ENCODE measurements at places on chromosomes 6 and 20. TPM values are rescaled to one million over a fixed set of nuclear protein-coding genes. Genes with fewer than 3 reads are reported as not detected.
A peak's percentile ranks its signal among the peaks of the same experiment; 100 is the strongest.

DNA sequence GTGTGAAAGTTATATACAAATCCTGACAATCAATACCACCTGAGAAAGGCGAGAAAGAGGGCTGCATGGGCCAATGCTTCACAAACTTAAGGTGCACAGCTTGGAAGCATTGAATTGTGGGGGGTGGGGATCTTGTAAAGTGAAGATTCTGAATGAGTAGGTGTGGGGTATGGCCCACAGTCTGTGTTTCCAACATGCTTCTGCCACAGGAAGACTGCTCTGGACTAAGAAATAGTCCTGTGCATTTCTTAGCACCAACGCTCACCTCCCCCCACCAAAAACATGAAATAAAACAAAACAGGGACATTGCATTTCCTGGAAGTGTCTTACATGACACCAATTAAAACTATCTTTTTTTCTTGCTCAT lies 21.9 kb upstream of the TRAM2 start:
- no peak for DNase-seq

GRCh38 chr6:76381612-76382011 lies 309.1 kb upstream of the IMPG1 start:
- DNase-seq: no peak

The CYP24A1 gene
- total RNA-seq: 0.98 TPM

GRCh38 chr6:128495536-128496333 lies 24.7 kb downstream of the PTPRK start:
- no peak for DNase-seq

GRCh38 chr20:56843386-56843785 lies 214.3 kb downstream of the TFAP2C start:
- no peak for DNase-seq

- no peak for DNase-seq
Measured at GRCh38 chr6:10736731-10737130, 10.9 kb upstream of the TMEM14B start.

The LPIN3 gene
- total RNA-seq: 3.4 TPM

GRCh38 chr20:59725476-59726280 lies 121.3 kb downstream of the PHACTR3 start:
- DNase-seq: no peak

DNA sequence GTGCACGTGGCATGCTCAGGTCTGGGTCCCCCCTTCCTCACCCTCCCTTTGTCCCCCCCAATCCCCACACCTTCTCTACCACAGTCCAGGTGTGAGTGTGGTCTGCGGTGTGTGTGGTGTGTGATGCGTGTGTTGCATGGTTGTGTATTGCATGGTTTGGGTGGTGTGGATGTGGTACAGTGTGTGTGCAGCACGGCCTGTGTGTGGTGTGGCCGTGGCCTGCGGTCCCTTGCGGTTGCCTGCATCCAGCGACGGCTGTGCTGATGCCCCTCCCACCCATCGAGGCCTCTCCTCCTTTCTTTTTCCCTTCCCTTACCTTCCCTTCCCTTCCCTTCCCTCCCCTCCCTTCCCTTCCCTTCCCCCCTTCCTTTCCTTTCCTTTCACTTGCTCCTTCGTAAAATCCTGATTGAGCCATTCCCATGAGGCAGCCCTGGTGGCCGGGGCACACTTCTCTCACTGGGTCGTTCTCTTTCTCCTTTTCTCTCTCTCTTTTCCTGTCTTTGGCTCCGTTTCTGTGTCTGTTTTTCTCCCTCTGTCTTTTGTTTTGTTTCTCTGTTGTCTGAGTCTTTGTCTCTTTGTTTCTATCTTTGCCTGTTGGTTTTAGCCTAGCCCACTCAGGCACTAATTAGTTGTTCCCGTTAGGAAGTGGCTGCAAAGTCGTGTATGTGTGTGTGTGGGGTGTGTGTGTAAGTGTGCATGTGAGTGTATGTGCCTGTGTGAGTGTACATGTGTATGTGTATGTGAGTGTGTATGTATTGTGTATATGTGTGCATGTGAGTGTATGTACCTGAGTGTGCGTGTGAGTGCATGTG lies 65.7 kb downstream of the SRC start:
- no peak for DNase-seq

GRCh38 chr6:37324131-37325033 lies 29.4 kb upstream of the RNF8 start:
- DNase-seq: peak; percentile 53

GRCh38 chr20:58956078-58956477 lies 25.0 kb upstream of the NELFCD start:
- no peak for DNase-seq

The ENPP5 gene
- total RNA-seq: 5.3 TPM

GRCh38 chr6:70188202-70188601 lies 114.7 kb downstream of the COL9A1 start:
- DNase-seq: no peak

The RALY gene
- 36.5 TPM for total RNA-seq

- DNase-seq: peak; percentile 31
Measured at GRCh38 chr20:3572151-3572550, 91.0 kb downstream of the GFRA4 start.

- DNase-seq: no peak
Measured at GRCh38 chr6:1039191-1039590, 272.7 kb upstream of the FOXQ1 start.

GRCh38 chr6:106339334-106340029 lies 13.9 kb upstream of the ATG5 start:
- peak; percentile 76 for DNase-seq

GRCh38 chr6:41984623-41985022 lies 43.0 kb upstream of the CCND3 start:
- no peak for DNase-seq

- DNase-seq: no peak
Measured at GRCh38 chr20:63773571-63774241, 34.1 kb downstream of the SLC2A4RG start.

GRCh38 chr6:85824329-85824728 lies 181.6 kb upstream of the SYNCRIP start:
- DNase-seq: no peak

The OXT gene
- total RNA-seq: not detected

- peak; percentile 44 for DNase-seq
Measured at GRCh38 chr6:10510592-10511367, 10.4 kb upstream of the GCNT2 start.

DNA sequence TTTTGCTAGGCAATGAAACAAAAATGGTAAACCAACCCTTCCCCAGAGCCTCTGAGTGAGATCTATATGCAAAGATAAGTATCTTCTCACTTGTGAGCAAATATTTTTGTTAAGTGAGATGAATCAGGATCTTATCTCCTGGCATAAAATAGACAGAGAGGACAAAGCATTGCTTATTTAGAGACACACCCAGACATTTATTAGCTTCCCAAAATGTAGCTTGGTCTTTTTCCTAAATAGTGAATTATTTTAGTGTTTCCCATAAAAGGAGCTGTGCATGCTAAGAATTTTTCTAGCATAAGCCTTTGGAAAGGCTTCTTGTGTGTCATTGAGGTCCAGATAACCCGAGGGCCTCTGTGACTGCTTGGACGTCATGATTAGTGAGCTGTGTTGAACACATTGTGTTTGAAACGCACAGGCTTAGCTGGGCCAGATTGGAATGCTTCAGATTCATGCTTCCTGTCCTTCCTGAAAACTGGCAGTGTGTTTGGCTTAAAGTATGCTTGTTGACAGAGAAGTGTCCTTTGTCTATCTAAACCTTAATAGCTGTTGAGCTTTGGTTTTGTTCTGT lies 16.5 kb downstream of the MTHFD1L start:
- DNase-seq: peak; percentile 100

The SLC17A9 gene
- 0.41 TPM for total RNA-seq

- DNase-seq: no peak
Measured at GRCh38 chr6:125981571-125982185, 4.7 kb upstream of the TRMT11 start.

DNA sequence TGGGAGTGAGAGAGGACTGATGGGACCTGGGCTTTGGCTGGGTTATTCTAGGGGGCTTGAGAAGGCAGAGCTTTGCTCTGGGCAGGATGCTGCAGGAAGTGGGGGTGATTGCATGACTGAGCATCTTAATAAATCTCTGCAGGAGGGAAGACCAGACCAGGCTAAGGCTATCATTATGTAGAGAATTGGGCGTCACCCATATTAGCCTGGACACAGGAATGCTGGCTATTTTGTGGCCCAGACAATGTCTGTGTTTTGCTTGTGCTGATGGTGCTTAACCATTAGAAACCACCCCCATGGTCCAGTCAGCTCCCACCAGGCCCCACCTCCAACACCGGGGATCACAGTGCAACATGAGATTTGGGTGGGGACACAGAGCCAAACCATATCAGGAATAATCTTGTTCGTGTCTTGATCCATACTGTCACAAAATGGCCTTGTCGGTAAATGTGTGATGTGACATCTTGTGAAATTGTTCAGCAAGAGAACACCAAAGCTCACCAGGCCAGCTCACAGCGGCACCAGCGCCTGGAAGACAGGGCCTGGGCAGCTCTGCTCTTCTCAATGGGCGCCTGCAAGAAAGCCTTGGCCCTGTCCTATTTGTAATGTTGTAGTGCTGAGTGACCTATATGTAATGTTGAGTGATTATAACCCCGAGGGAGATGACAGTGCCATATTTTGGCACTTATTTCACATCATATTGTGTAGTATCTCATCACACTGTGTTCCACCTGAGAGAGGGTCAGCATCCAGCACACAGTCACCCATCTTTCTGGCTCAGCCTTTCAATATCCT lies 211.8 kb downstream of the QKI start:
- DNase-seq: peak; percentile 2

DNA sequence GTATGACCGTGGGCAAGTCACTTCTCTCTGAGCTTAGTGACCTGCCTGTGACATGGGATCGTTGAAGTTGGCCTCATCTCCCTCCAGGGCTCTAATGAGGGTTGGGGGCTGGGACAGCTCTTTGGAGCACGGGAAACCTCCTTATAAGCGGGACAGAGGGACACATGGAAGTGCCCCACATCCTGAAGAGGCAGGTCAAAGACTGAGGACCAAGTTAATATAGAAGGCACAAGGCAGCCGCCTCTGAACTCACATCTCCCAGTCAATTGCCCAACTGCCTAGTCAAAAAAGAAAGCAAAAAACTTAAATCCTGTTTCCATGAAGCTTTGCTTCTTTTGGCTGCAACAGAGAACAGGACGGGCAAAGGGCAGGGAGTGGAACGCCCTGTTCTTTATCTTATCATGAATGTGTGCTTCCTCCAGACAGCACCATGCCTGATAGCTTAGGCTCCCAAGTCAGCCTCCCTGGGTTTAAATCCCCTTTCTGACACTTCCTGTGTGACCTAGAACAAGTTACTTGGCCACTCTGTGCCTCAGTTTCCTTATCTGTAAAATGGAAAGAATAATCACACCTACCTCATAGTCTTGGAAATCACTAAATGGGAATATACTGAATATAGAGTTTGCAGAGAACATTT lies 27.1 kb downstream of the LBP start:
- DNase-seq: peak; percentile 36

DNA sequence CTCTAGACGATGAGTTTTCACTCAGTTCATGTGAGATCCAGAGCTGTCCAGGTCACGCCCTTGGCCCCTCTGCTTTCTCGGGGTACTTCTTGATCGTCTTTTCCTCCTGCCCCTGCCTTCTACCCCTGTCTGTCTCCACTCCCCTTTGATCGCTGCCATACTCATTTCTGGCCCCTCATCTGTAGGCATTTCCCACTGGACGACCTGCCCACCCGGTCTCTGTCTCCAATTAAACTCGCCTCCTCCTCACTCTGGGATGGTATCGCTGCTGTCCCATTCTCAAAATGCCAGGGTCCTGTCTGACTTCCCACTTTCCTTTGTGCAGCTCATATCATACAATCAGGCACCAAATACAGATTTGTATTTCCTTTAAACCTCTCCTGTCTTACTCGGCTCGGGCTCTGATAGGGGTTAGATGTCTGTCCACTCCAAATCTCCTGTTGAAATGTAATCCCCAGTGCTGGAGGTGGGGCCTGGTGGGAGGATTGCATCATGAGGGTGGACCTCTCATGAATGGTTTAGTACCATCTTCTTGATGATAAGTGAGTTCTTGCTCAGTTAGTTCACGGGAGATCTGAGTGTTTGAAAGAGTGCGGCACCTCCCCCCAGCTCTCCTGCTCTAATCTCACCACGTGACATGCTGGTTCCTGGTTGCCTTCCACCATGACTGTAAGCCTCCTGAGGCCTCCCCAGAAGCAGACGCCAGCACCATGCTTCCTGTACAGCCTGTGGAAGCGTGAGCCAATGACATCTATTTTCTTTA lies 3.5 kb upstream of the SYNJ2 start:
- DNase-seq: no peak

DNA sequence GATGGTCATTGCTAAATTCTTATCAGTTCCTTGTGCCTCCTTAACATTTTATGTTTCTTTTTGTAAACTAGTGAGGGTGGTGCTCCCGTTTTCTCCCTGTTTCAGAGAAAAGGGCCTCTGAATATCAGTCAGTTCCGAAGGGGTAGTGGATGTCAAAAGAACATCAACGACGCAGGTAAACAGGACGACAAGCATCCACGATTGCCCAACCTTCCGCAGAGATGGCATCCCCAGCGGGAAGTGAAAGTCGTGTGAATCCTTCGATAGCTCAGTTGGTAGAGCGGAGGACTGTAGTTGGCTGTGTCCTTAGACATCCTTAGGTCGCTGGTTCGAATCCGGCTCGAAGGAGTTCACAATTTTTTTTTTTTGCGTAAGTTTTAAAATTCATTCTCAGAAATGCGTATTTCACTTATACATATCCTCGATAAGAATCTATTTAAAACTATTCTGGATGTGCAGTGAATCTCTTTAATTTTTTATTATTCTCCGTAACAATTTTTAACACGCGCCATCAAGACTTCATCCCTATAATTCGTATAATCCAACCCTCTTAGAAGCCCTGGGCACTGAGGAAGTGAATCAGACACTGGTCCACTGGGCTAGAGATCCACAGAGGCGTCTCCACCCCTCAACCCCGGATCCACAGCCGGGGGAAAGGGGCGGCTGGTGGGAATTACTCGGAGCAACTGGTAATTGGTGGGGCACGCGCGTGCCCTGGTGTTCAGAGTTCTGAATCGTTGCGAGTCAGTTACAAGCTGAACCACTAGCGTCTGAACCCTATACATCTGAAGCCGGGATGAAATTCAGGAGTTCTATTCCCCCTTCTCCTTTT lies 27.9 kb upstream of the ABT1 start:
- DNase-seq: peak; percentile 95

DNA sequence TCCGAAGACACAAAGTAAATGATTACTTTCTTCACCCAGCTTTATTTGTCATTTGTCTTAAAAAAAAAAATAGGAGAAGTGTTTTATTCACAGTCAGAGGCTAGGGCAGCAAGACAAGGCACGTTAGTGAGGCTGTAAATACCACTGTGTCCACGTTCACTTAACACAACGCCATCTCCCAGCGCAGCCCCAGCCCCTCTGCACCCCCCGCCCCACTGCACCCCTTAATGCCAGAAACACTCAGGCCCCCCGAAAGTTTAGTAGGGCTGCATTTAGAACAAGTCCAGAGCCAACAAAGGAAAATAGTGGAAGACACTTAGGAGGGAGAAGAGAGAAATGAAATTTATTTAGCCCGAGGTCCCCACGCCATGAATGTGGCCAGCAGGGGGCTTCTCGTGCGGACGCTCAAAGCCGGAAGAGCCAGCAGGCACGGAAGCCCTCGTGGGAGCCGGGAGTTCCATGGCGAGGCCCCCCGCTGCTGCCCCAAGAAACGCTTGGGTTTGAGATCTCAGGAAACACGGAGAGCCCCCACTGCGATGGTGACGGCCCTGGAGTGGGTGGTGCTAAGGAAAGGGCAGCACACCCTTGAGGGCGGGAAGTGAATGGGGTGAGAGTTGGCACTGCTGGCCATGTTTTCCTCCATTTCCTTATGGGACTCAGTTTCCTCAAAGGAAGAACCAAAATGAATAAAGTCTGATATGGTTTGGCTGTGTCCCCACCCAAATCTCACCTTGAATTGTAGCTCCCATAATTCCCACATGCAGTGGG lies 50.2 kb downstream of the IYD start:
- peak; percentile 69 for DNase-seq
